Left colon (tissue), 2 donors: ENCODE measurements at places on chromosomes 12 and 14.
A peak's percentile ranks its signal among the peaks of the same experiment; 100 is the strongest.

- peak; percentile 56 for DNase-seq
These were observed 755 bp downstream of the SETD1B start for GRCh38 chr12:121804417-121805111.

GRCh38 chr12:49750027-49750995, 9.0 kb downstream of the TMBIM6 start:
- no peak for DNase-seq

DNA sequence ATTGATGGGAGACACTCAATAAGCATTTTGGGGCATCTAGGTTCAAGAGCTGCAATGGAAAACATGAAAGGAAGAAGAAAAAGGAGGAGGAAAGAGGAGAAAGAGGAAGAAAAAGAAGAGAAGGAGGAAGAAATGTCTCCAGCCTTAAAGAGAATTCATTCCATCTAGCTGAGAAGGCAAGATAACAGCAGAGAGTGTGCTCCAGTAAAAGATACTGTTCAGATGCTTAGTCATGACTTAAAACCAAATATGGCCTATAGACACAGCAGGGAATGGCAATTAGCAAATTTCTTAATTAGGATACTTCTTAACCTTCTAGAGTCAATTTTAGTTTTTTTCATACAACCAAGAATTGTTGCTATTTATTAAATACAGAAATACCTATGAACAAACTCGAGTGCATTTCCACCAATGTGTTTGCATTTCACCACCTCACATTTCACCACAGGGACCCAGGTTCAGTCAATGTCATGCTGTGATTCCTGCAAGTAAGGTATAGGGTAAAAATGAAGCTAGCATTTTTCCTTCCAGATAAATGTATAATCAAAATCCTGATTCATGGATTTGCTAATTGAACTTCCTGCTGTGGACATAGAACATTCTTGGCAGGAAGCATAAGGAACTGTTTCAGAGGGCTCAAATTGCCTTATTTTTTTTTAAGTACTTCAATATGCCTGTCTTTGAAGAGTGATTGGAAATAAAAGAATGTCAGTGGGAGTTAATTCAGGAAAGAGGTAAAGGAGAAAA, 177.8 kb downstream of the RPS29 start:
- no peak for DNase-seq

GRCh38 chr14:104592785-104593184, 11.8 kb downstream of the TMEM179 start:
- no peak for DNase-seq
